ENCODE measurements at places on chromosomes 3 and 15.

GRCh38 chr3:136067211-136067610, 101.7 kb downstream of the PPP2R3A start:
- DNase-seq = no peak

- no peak for DNase-seq
Observed at GRCh38 chr3:102205647-102206046, 229.2 kb upstream of the ZPLD1 start.

GRCh38 chr3:55569033-55569599, 82.0 kb upstream of the WNT5A start:
- DNase-seq = no peak

DNA sequence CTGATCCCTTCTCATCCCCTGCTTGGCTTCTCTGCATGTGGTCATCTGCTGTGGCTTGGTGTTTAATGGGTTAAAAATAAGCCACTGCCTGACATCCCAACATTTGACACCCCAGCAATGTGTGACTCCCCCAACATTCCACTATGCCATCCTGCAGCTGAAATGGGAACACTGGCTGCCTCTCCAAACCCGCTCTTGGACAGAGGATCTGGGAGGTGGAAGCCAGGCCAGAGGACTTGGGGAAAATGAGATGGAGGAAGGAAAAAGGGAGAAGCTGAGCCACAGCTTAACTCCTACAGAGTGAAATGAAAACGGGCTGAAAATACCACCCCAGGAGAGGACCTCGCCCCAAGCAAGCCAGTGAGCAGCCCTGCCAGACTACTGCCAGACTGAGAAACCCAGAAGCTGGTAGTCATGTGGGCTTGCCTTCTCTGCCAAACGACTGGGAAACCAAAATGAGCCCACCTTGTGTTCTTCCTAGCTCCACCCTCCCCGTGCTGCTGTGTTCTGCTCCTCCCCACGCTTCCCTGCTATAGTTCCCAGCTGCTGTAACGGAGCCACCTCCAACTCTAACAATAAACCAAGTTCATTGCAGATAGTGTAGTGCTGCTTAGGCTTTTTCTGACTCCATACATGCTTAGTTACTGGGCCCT, 13.7 kb downstream of the MAP1A start:
- no peak for DNase-seq

DNA sequence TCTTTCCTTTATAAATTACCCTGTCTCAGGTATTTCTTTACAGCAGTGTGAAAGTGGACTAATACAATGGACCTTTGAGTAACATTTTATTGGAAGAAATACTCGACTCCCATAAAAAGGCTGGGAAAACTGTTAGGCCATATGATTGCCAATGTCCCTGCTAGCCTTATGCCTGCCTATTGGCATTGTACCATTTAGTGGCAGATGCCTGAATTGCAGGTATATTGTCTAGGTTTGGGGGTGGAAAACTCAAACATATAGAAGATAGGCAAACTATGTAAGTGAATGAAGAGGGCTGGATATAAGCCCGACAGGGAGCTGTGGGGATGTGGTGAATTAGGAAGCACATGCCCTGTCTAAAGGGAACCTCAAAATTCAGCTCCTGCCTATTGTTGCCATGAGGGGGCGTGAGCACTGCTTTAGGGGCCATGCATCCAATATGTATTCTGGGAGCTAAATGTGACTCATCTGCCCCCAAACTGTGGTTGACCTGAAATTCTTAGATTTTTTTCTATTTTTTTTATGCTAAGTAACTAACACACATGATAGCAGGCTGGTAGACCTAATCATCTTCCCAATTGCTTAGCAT, 65.2 kb upstream of the TRA2B start:
- no peak for DNase-seq

GRCh38 chr3:128278761-128279600, 125.7 kb downstream of the EEFSEC start:
- DNase-seq = no peak

- no peak for DNase-seq
Observed at GRCh38 chr15:56165234-56165633, 78.4 kb downstream of the RFX7 start.

All from NCI-H2107 (cell line).